ENCODE measurements at places on chromosomes 6 and 20. TPM values are rescaled to one million over a fixed set of nuclear protein-coding genes. Genes with fewer than 3 reads are reported as not detected.

The MYCT1 gene
- polyA plus RNA-seq = not detected

The ETV7 gene
- 5.1 TPM for polyA plus RNA-seq

The ARMH2 gene
- polyA plus RNA-seq = 0.50 TPM

The FLRT3 gene
- polyA plus RNA-seq = not detected

The TRIM15 gene
- not detected for polyA plus RNA-seq

The ANGPT4 gene
- not detected for polyA plus RNA-seq

The RAET1L gene
- not detected for polyA plus RNA-seq

The CUTA gene
- 449 TPM for polyA plus RNA-seq

The SASH1 gene
- 0.55 TPM for polyA plus RNA-seq

The POPDC3 gene
- polyA plus RNA-seq = not detected

The PHACTR1 gene
- 12.8 TPM for polyA plus RNA-seq

The SPDEF gene
- polyA plus RNA-seq = not detected

The RWDD2A gene
- 1.8 TPM for polyA plus RNA-seq

The BTBD3 gene
- polyA plus RNA-seq = not detected

The CD24 gene
- 261 TPM for polyA plus RNA-seq

The C20orf141 gene
- polyA plus RNA-seq = not detected

The MUC22 gene
- polyA plus RNA-seq = not detected

The FANCE gene
- polyA plus RNA-seq = 5.8 TPM

The OR2H1 gene
- polyA plus RNA-seq = not detected

The MCHR2 gene
- polyA plus RNA-seq = not detected

The TASP1 gene
- 11.4 TPM for polyA plus RNA-seq

The DOK5 gene
- polyA plus RNA-seq = not detected

The ATP9A gene
- polyA plus RNA-seq = 0.20 TPM

The NKAIN4 gene
- not detected for polyA plus RNA-seq
